ENCODE measurements at places on chromosomes 6 and 20.

DNA sequence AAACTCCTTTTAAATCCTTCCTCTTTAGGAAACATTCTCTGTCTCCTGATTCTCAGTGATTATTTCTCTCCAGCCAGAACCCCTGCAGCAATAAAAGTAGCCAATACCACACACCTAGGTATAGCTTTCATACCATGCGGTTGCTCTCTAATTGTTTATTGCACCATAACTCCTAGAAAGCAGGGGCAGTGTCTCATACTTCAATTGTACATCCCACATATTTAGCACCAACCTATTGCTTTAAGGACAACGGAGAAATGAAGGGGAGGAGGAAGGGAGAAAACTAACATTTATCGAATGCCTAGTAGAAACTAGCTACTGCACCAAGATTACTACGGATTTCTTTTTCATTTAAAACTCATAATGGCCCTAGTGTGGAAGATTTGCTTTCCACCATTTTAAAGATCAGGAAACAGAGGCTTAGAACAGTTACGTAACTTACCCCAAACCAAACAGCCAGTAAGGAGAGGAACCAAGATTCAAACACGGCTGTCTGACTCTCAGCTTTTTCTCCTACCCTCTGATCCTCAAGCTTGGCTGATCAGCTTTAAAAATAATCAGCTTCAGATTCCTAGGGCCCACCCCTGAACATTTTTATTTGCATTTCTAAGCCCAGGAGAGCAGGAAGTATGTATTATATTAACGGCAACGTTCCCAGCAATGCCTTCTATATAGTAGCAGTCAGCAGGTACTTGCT lies 43.4 kb upstream of the ATXN1 start:
- no peak for DNase-seq

GRCh38 chr6:134689177-134689576 lies 260.7 kb downstream of the ALDH8A1 start:
- no peak for DNase-seq

DNA sequence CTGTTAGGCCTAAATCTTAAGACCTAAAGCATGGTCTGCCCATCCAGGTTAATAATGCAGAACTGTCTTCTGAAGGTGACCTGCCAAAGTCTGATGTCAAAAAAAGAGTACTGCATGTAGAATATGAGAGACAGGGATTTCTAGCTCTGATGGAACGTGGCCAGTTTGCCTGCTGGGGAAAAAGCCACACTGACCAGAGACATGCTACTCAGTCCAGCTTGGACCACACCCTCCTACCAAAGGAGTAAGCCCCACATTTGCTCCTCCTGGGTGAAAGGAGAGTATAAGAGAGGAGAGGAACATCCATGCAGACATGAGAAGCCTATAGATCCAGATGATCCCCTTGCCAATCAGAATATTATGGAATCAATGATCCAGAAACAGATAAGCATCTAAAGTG lies 229.9 kb upstream of the RUNX2 start:
- DNase-seq: no peak

DNA sequence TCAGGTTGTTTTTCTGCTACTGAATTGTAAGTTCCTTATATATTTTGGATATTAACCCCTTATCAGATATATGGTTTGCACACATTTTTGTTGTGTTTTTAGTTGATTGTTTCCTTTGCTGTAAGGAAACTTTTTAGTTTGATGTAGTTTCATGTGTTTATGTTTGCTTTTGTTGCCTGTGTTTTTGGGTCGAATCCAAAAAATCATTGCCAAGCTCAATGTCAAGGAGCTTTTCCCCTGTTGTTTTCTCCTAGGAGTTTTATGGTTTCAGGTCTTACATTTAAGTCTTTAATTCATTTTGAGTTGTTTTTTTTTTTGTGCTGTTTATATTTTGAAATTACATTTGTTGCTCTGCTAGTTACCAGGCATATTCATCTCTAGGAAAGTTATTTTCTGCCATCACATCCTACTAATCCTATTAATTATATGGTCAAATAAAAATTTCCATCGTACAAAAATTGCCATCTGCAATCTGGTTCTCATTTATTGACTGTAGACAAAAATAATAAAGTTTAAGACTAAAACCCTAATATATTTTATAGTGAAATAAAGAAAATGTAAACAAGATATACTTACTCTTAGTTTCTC lies 103.8 kb upstream of the FAM184A start:
- DNase-seq: no peak

DNA sequence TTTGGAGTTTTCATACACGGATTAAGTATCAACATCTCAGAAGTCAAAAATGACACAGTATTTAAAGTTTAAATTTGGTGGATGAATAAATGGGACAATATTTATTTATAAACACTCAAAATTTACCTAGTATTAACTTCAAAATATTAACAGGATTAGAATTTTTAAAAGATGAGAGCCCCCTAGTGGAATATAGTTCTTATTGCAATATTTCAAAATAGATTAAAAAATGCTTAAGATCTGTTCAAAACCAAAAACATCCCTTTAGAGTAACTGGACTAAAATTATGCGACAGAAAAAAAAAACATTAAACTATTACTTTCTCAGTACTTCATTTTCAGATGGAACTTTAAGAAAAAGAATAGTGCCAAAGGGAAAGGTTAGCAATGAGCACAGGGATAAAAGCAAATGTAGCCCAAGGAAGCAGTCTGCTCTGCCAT lies 56.6 kb downstream of the SNX14 start:
- no peak for DNase-seq

DNA sequence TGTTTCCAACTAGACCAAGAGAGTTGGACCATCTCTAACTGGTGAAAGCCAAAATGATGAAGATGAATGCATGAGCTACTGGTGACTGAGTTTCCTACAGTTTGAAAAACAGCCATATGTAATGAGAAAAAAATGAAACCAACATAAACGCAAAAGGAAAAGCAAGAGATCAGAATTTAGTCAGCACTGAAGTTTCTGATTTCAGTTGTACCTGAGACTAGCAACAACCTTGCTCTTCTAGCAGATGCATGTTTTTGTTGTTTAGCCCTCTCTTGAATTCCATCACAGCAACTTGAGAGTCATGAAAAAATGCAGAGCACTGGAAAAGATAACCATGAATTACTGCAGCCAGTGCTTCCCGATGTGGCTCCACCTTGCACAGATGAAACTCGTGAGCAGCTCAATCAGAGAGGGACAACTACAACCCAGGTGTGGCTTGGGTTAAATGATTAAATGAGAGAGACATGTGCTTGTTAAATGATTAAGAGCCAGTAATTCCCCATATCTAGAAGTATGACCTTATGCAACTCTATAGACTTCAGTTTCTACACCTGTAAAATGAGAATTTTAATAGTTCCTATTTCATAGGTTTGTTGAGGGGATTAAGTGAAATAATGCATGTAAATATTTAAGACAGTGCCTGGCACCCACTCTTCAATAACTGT lies 104.8 kb downstream of the ELOVL4 start:
- no peak for DNase-seq

- DNase-seq: no peak
These were observed 10.1 kb upstream of the CFAP206 start for GRCh38 chr6:87397656-87398055.

DNA sequence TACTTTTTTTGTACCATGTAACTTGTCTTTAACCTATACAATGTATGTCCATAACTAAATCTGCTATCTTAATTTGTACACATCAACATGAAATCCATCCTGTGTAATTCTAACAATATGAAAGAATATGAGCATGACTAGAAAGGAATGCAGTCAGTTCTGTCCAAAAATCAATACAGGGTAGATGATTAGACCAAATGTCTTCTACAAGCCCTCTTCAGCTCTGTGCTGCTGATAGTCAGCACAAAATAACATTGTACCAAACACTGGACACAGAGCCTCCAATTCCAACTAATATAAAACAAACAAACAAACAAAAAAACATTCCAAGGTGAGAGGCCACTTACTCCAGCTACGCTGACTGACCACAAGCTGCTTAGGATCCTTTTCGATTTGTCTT lies 301.4 kb upstream of the IRAK1BP1 start:
- DNase-seq: no peak

GRCh38 chr6:143575440-143575839 lies 63.9 kb upstream of the FUCA2 start:
- DNase-seq: no peak

- no peak for DNase-seq
These were observed 19.3 kb downstream of the ANKRD6 start for GRCh38 chr6:89452281-89452680.

- DNase-seq: no peak
These were observed 45.4 kb downstream of the FIG4 start for GRCh38 chr6:109736273-109737025.

DNA sequence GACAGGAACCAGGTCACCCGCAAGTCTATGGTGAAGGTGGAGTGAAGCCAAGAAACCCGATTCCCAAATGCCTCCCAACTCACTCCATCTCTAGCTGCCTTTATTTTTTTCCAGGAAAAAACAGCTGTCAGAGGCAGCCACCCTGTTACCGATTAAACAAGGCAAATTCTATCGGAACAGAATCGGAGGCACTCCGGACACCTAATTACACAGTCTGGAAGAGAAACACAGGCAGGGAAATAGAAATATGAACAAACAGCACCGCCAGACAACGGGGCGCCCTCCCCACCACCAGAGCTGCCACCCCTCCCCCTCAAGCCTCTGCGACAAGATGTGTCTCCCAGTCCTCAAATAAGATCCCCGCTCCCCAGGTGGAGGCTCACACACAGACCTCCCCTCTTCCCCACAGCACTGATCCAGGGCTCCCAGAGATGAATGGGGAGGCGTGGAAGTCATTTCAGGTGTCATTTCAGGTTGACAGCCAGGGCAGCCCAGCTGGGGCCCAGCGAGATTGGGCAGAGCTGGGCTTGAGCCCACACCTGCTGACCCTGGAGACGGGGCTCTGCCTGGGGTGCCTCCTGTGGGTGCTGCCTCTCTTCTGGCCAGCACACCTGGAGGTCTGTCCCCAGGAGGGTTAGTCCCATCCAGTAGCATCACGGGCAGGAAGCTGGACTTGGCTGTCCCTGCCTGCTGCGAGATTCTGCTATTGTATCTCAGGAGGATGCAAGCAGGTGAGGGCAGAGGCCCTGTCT lies 19.8 kb upstream of the VSTM2L start:
- DNase-seq: no peak

- DNase-seq: no peak
These were observed 13.3 kb upstream of the TCFL5 start for GRCh38 chr20:62874964-62875344.

- DNase-seq: no peak
These were observed 9.0 kb upstream of the TSHZ2 start for GRCh38 chr20:52963131-52963530.

GRCh38 chr6:41502917-41503671 lies 43.1 kb upstream of the FOXP4 start:
- no peak for DNase-seq

- DNase-seq: no peak
These were observed 317.2 kb upstream of the AGPAT4 start for GRCh38 chr6:161590961-161591627.

DNA sequence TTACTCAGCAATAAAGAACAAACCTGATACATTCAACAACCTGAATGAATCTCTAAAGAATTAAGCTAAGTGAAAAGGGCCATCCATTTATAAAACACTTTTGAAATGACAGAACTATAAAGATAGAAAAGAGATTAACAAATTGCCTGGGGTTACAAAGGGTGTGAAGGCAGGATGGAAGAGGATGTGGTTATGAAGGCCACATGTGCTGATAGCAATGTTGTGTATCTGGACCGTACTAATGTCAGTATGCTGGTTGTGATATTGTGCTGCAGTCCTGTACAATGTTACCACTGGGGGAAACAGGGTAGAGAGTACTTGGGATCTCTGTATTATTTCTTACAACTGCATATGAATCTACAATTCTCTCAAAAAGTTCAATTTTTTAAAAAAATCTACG lies 36.4 kb downstream of the ELOVL5 start:
- no peak for DNase-seq

DNA sequence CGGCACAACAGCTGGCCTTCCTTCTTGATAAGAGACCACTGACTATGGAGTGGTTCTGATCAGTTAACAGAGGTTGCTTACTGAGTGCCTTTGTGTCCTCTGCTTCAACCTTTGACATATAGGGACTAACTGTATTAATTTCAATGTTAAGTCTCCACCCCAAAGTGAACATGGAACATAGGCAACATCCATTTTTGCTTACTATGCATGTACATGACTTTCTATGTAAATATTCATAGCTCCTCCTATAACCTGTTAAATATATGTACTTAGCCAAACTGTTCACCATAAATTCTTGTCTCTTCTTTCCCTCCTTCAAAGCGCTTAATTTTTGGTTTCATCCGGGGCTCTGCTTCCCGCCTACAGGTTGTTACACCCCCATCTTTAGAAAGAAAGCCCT lies 334.8 kb downstream of the EPM2A start:
- no peak for DNase-seq

GRCh38 chr6:133277228-133277899 lies 36.2 kb downstream of the EYA4 start:
- no peak for DNase-seq

GRCh38 chr6:117906507-117906957 lies 532 bp upstream of the SLC35F1 start:
- no peak for DNase-seq

GRCh38 chr6:75089151-75089897 lies 116.5 kb downstream of the COL12A1 start:
- no peak for DNase-seq

- DNase-seq: no peak
These were observed 48.3 kb upstream of the RNF24 start for GRCh38 chr20:4063631-4064030.

DNA sequence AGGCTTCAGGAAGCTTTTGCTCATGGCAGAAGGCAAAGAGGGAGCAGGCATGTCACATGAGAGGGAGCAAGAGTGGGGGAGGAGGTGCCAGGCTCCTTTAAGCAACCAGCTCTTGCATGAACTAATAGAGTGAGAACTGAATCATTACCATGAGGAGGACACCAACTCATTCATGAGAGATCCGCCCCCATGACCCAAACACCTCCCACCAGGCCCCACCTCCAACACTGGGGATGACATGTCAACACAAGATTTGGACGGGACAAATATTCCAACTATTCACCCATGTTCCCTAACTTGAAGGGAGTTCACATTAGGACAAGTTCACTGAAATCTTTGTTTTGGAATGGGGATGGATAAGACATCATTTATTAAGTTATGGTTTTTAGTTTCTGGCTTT lies 155.2 kb upstream of the ESR1 start:
- DNase-seq: no peak

- DNase-seq: no peak
These were observed 478.2 kb upstream of the CITED2 start for GRCh38 chr6:139852488-139853140.

DNA sequence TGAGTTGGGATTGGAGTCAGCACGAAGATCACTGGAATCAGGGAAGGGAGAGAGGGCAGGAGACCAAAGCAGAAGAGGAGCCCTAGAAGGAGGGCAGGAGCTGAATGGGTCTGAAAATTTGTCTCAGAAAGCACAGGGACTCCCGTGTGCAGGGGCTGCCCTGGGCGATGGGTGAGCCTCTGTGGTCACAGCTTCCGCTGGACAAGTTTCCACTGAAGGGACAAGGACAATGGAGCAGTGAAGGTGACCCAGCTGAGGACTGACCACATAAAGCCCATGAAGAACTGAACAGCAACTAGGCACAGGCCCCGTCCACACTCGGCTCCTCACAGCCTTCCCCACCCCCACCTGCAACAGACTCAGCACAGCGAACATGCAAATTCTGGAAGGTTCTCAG lies 3.5 kb downstream of the HLA-C start:
- DNase-seq: no peak

GRCh38 chr6:2434116-2434515 lies 188.7 kb upstream of the GMDS start:
- DNase-seq: no peak

- no peak for DNase-seq
These were observed 52.5 kb downstream of the BCAS1 start for GRCh38 chr20:54017846-54018245.

- no peak for DNase-seq
These were observed 71.7 kb upstream of the LY86 start for GRCh38 chr6:6516666-6517458.

- no peak for DNase-seq
These were observed 299.9 kb upstream of the SUPT3H start for GRCh38 chr6:45677381-45678284.

All from activated CD8-positive, alpha-beta memory T cell treated with anti-CD3 and anti-CD28 coated beads for 1 hour (primary cell).